Activated T-cell treated with anti-CD3 and anti-CD28 coated beads for 48 hours (primary cell): ENCODE measurements at places on chromosomes 7 and 10.

GRCh38 chr10:69494626-69495558 is 43.6 kb downstream of the TSPAN15 start:
- DNase-seq: no peak

DNA sequence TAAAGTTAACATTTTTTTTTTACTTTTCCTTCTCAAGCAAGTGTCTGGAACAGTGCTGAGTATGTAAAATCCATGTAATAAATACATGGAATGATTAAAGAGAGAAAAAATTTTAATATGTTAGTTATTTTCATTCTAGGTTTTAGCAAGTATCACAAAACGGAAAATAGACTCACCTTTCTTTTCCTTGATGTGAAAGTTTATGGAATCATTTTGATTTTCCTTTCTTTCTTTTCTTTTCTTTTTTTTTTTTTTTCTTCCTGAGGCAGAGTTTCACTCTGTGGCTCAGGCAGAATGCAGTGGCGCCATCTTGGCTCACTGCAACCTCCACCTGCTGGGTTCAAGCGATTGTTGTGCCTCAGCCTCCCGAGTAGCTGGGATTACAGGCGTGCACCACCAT is 28.1 kb downstream of the SMNDC1 start:
- DNase-seq: no peak

DNA sequence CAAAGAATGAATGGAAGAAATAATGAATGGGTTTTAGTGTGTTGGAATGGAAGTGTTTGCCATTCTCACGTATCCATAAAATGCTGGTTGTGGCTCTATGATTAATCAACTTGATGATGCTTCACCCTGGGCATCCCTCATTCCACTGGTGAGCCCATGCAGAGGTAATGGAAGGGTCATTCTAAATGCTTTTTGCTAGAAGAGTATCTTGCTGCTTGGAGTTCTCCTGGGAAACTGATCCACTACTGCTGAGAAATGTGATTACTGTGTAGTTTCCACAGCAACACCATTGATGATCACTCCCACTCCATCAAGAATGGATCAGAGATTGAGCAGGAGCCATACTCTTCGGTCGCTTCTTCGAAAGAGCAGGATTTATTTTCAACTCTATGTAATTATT is 101.6 kb downstream of the ARL5B start:
- no peak for DNase-seq

DNA sequence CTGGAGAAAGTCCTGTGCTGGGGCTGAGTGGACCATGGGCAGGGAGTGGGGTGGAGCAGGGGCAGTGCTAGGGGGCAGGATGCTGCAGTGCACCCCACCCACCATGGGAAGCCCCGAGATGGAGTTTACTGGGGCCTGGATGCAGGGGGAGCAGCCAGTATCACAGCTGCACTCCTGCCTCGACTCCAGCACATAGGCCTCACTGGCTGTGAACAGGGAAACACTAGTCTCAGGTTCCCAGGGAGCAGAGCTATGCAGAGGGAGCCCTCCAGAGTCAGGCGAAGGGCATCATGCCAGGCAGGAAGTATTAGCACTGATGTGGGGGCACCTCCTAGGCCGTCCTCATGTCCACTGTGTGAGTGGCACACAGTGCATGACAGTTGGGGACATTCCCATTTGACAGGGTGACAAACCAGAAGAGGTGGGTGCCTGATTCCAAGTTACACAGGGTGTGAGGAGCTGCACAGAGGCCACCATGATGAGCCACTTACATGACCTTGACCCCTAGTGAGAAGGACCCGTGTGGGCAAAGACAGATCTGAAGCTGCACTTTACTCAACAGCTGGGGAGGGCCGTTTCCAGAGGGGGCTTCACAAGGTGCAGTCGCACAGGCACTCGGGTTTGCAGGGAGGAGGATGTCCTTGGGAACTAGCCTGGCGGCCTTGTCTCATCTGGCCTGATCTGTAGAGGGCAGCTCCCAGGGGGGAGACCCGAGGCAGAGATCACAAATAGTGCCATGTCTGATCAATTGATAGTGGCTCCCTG is 69.9 kb upstream of the LRRC4 start:
- no peak for DNase-seq

DNA sequence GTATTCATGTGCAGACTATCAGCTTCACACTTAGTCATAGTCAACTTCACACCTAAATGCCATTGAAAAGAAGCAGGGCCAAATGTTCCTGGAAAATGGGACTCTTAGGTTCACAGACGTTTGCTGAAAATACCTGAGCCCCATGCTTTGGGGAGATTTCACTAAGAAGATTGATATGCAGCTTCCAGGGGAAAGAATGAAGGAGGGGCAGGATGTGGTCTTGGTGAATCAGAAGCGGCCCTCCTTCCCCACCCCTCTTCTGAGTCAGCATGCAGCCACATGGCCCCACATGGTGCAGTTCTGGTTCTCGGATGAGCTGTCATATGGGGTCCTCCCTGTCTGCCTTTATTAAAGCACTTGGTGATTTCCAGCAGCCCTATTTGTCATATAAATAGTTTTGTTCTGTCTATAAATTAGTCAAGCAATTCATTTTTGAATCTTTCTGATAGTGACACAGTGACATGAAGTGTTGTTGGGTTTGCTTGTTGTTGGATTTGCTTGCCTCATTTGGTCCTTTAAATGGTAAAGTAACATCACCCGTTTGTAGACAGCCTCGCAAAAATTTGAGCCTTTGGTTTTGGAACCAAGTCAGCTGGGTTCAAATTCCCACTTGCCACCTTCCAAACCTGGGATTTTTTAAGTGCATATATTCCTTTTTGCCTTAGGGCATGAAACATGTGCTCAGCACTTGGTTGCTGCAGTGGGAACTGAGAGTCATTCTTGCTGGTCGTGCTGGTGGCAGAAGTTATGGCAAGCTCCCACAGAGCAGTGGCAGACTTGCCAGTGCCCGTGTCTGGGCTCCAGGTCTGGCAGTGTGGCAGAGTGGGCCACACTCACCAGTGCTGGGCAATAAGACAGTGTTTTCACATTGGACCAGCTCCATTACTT is 68.1 kb upstream of the CDK6 start:
- DNase-seq: peak; percentile 81

DNA sequence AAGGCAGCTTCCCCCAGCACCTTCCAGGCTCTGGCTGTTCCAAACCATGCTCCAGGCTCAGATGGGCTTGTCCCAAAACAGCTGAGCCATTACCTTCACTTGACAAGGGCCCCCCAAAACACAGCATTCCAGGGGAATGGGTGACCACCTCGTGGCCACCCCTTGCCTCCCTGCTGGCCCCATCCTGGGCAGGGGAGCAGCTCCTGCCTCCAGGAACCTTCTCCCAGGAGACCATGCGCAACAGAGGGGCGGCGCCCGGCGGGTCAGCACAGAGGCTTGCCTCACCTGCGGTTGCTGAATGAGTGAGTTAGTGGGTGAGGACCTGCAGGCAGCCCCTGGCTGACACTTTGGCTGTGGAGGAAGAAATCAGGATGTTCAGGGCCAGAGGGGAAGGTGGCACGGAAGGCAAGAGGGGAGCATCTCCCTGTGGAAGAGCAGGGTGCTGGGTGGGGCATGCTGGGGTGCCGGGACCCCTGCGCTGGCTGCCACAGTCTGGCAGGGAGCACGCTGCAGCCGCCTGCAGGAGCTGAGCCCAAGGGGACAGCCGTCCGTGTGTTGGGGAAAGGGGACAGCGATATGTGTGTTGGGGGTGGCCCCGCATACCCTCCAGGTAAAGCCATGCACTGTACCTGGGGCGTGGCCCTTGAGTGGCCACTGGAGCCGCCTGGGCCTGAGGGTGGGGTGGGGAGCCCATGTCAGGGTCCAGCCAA is 54.7 kb downstream of the PWWP2B start:
- no peak for DNase-seq

- DNase-seq: peak; percentile 0
Measured at GRCh38 chr10:88553116-88553752, 29.9 kb downstream of the RNLS start.

DNA sequence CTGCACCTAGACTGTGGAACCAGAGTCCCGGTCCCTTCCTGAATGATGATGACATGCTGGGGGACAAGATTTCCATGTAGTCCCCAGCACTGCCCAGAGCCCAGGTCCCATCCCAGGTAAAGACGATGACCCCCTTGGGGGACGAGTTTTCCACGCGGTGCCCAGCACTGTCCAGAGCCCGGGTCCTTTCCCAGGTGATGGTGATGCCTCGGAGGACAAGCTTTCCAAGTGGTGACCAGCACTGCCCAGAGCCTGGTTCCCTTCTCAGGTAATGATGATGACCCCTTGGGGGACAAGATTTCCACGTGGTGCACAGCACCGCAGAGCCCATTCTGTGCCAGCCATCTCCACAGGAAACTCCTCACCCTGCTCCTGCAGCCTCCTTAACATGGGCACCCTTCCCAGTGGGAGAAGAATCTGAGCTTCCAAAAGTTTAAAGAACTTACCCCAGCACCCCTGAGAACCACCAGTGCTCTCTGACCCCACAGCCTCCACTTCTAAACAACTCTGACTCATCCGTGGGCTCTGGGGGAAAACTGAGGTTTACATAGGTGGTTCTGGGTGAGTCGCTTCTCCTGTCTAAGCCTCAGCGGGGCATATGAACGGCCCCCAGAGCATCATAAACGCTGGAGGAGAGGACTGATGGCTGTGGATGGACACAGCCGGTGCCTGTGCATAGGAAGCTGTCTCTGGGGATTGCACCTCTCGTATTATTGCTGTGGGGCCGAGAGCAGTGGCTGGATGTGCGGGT is 233.2 kb downstream of the TCERG1L start:
- no peak for DNase-seq

GRCh38 chr7:49787980-49788379 is 14.5 kb downstream of the VWC2 start:
- DNase-seq: no peak

DNA sequence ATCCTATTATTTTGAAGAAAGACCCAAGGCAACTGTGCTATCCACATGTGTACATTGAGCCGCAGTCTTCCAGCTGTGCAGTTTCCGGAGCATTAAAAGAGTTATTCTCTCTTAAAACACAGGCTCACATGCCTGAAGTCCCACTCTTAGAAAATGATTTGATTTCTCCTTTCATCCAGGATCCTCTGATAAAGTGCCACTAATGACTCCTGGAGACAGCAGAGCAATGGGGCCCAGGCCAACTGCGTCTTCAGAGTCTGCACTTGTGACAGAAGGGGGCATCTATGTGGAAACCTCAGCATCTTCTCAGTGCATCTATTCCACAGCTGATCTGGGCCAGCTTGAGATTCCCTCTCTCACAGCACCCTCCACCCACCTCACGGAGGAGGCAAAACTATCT is 482.1 kb upstream of the AKR1E2 start:
- DNase-seq: no peak

DNA sequence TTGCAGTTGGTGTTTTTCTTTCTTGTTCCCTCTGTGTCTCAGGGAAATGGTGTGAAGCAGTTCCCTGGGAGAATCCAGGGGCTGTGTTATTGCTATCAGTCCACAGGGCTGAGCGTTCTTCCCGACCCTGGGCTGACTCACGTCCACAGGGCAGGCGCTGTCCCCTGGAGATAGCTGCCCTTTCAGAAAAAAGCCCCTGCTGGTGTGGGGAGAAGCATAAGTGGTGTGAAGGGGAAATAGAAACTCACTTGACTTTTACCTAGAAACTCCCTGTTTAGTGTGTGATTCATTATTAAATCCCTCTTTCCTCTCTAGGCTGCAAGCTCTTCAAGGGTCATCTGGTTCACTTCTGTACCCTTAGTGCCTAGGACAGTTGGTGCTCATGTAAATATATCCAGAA is 63.3 kb upstream of the SMNDC1 start:
- no peak for DNase-seq

- DNase-seq: no peak
Measured at GRCh38 chr7:53473371-53473770, 437.9 kb downstream of the POM121L12 start.

DNA sequence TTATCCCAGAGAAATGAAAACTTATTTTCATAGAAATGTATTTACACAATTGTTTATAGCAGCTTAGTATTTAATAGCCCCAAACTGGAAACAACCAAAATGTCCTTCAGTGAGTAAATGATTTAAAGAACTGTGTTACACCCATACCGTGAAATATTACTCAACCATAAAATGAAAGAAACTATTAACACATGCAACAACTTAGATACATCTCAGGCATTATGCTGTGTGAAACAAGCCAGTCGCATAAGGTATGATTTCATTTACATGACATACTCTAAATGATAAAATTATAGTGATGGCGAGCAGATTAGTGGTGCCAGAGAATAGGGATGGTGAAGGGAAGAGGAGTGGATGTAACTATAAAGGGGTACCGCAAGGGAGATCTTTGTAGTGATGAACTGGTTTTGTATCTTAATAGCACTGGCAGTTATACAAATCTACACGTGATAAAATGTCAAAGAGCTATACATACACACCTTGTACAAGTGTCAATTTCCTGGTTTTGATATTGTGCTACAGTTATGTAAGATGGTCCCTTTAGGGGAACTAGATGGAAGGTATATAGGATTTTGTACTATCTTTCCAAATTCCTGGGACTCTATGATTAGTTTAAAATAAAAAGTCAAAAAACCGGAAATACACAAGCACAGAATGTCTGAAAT is 40.5 kb downstream of the MACC1 start:
- no peak for DNase-seq

DNA sequence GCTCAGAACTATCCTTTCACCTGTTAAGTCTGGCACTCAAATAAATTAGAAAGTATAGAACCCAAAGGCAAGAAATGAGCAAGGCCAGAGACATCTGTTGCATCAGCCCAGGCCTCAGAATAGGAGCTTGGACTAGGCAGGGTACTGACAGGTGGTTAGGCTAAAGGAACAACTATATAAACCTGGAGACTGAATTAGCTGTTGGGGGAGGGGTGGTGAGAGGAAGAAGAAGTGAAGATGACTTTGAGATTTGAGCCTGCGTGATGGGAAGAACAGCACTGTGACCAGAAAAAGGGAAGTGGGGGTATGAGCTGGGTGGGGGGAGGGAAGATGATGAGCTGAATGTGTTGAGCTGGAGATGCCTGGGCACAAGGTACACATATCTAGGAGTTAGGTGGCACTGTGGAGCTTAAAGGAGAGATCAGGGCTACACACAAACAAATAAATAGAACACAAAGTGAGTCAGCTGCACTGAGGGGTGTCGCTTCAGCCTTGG is 244.7 kb downstream of the PTEN start:
- no peak for DNase-seq

- no peak for DNase-seq
Measured at GRCh38 chr10:103874730-103875129, 19.4 kb upstream of the SH3PXD2A start.

- peak; percentile 14 for DNase-seq
Measured at GRCh38 chr7:51067757-51068156, 248.9 kb downstream of the COBL start.

GRCh38 chr10:51273574-51273973 is 199.3 kb downstream of the PRKG1 start:
- DNase-seq: no peak

- no peak for DNase-seq
Measured at GRCh38 chr7:30070052-30070451, 41.8 kb downstream of the PLEKHA8 start.

DNA sequence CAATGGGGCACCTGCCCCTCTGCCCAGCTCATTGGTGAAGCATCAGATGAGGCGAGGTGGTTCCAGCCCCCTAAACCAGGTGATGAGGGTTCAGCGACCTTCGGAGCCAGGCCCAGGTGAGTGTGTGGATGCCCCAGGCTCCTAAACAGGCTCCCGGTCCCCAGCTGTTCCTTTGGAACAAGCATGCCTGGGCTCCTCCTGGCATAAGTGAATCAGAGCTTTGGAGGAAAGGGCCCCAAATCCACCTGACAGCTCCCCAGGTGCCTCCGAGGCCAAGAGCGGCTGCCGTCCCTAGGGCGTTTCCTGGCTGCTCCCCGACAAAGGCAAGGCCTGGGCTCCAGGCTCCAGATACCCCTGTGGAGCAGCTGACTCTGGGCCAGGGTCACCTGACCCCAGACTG is 61.3 kb downstream of the YKT6 start:
- DNase-seq: no peak

GRCh38 chr10:15632456-15633091 is 87.1 kb downstream of the ITGA8 start:
- no peak for DNase-seq
